ENCODE measurements at places on chromosomes 4 and X.
A peak's percentile ranks its signal among the peaks of the same experiment; 100 is the strongest.

GRCh38 chr4:38982361-38983095 is 49.7 kb downstream of the TMEM156 start:
- no peak for DNase-seq

DNA sequence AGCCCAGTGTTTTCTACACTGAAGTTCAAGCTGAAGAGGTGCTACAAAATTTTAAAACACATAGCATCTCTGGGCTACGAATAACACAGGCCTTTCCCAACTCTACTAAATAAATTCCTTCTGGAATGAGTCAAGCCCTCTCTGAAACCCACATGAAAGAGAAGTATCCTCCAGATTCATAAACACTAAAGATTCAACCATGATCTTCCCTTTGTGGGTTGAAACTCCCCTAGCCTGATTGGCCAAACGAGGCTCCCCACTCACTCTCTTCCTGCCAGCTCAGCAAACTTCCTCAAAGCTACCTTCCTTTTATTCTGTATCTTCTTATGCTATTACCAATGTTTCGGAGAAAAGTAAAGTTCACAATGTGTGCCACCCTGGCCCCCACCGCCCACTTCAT is 95.4 kb downstream of the NKX6-1 start:
- DNase-seq = no peak

GRCh38 chr4:164989471-164989870 is 12.0 kb upstream of the TRIM61 start:
- DNase-seq = no peak

DNA sequence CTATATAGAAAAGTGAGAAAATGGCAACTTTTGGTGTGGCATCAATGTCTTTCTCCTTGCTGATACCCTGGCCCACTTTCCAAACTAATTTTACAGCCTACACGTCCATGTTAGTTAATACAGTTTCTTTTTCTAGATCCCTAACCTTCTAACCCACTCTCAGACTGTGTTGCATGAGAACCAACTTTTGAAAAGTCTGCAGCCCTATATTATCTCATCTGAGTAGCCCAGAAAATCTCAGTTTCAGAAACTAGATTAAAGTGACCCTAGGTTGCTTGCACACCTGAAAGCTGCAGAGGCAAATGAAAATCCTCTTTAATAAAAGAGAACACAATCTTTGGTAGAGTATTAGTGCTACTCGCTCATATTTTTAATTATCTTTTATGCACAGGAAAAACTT is 371.6 kb upstream of the EMCN start:
- DNase-seq = no peak

DNA sequence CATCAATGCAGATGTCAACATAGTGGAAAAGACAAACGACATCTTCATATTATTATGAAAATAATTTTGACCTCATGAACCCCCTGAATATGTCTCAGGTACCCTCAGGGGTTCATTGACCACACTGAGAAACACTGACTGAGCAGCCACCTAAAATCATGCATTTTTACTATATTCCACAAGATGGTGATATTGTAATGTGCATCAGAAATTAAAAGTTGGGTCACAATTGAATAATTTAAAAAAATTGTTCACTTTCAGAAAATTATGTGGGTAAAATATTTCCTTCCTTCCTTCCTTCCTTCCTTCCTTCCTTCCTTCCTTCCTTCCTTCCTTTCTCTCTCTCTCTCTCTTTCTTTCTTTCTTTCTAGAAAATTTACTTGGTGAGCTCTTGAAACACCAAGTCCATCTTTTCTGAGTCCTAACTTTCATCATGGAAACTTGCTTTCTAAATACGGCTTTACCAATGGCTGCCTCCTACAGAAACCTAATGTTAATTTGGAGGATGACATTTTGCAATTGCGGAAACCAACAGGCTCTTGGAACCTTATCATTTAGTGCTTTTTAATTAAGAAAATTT is 103.6 kb downstream of the RTL3 start:
- no peak for DNase-seq

DNA sequence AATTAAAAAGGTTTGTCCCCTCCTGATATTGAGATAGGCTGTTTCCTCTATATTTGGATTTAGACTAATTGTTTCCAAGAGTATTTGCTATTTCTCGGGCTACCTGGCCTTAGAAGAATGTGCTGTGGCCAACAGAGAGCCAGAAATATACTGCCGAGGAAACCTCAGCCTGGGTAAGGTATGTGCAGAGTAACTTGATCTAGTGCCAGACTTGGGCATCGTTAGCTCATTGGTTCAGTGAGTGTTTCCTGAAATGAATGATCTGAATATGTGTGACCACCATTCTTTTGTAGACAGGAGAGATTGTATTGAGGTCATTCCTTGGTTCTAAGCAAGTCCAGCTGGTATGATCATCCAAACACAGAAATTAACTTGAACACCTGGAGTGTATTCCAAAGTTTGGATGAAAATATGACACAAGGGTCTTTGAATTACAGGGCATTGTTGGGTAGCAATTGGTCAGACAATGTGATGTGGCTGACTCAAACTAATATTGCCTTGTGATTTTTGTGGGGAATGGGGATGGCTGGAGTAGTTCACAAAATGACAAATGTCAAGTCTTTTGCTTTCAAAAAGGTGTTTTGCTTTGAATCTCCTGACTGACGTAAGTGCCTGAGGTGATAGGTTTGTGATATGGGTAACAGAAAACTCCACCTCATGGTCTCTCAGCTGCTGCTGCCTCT is 100.2 kb upstream of the CXCL13 start:
- DNase-seq = no peak

DNA sequence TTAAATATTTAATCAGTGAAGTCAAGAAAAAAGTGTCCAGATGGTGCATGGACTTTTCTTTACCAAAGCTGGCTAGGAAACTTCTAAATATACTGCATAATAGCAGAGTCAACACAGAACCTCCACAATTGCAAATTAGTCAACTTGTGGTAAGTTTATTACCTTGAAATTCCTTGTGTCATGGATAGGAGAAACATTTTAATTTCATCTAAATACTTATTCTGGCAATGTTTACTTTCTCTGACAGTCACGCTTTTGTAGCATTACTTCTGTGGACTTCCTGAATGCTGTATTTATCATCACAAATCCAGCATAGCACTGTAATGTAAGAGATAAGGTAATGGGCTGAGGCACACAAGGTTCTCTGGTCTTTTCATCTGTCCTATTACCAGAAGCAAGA is 2266.1 kb downstream of the PCDH7 start:
- DNase-seq = no peak

GRCh38 chrX:44035571-44035970 is 62.4 kb upstream of the NDP start:
- no peak for DNase-seq

- DNase-seq = no peak
These were observed 203.0 kb downstream of the GABRG1 start for GRCh38 chr4:45920861-45921260.

GRCh38 chr4:9808077-9808476 is 26.6 kb downstream of the DRD5 start:
- no peak for DNase-seq

GRCh38 chr4:187283201-187283955 is 559.7 kb upstream of the FAT1 start:
- no peak for DNase-seq

GRCh38 chrX:29083823-29084222 is 496.6 kb downstream of the IL1RAPL1 start:
- DNase-seq = no peak

- no peak for DNase-seq
These were observed 31.7 kb downstream of the IGSF1 start for GRCh38 chrX:131257367-131257766.

GRCh38 chr4:38177641-38178391 is 217.6 kb downstream of the PTTG2 start:
- peak; percentile 18 for DNase-seq

- no peak for DNase-seq
These were observed 1177.1 kb downstream of the ADGRL3 start for GRCh38 chr4:62377245-62377644.

- DNase-seq = no peak
These were observed 117.3 kb upstream of the NOCT start for GRCh38 chr4:138898282-138898681.
